ENCODE measurements at places on chromosomes 2 and 18.

GRCh38 chr2:58634653-58635370 lies 393.7 kb upstream of the FANCL start:
- DNase-seq: no peak

DNA sequence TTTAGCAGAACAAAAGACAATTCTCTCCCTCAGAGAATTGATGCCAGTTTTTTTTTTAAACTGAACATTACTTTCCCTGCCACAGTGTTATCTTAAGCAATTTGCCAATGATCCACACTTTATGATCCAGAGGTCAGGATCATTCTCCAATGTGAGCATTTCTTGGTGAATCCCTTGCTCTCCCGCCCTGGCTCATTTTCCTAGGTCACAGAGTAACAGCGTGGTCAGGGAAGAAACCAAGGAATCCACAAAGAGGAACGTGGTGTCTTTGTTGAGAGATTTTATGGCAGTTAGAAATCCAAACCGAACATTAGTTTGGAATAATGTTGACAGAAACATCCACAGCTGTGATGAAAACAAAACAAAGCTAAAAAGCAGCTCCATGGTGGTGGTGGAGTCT lies 250.3 kb downstream of the TTC32 start:
- DNase-seq: no peak

DNA sequence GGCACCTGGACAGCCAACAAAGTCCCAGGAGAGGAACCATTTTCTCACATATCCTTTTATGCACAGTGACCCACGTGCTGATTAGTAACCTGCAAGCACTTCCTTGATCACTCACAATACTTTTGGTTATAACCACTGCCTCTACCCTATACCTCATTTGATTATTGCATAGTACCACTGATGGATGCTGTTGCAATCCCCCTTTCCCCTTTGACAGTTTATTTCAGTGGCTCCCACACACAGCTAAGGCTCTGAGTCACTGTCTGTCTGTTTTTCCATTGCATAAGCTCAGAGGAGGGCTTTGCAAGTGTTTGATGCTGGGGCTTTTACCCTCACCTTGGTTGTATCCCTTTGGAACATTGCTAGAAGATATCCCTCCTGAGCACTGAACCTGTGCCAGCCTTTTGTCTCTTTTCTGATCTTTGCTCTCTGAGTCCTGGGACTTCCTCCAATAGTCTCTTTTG lies 101.7 kb upstream of the RBBP8 start:
- DNase-seq: no peak

DNA sequence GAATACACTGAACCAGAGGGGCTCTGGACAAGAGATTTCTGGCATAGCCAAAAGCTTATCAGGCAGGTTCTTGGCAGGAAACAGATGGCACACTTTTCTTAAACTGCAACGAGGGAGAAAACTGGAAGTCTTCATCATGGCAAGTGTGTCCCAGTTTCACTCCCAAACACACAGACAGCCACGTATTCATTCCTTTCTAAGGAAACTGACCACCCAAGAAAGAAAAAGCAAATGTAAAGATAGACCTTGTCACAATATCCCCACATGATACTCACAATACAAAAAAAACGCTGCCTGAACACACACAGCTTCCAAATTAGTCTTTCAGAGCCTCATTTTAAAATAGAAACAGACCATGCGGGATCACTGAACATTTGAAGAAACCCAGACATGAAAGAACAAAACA lies 40.6 kb upstream of the RTTN start:
- DNase-seq: no peak
